ENCODE measurements at places on chromosomes 16 and 17. TPM values are rescaled to one million over a fixed set of nuclear protein-coding genes. Genes with fewer than 3 reads are reported as not detected.

IL21R gene
- 1.2 TPM for polyA plus RNA-seq

GRCh38 chr16:54197758-54198157, 88.8 kb downstream of the IRX3 start:
- no peak for DNase-seq

NPIPB5 gene
- polyA plus RNA-seq: 180 TPM

DNA sequence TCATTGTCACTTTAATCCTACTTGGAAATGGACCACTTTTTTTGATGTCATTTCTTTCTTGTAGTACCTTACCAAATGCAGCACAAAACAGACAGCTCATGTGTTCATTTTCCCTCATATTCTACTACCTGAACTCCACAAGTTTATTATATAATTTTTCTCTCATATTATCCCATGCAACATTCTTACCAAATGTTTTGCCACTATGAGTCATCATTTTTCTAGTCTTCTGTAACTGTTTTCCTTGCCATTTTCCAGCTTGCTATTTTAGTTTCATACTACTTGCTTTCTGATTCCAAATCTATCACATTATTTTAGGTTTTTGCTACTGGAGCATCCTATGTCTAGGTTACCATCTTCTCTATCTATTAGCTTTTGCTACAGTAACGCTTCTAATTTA, 332.7 kb downstream of the ZFHX3 start:
- no peak for DNase-seq

ZG16B gene
- 0.45 TPM for polyA plus RNA-seq

- peak; percentile 18 for DNase-seq
These were observed 24.7 kb upstream of the KRT20 start for GRCh38 chr17:40909755-40910154.

- no peak for DNase-seq
These were observed 743 bp downstream of the ZNF624 start for GRCh38 chr17:16652847-16653366.

DNA sequence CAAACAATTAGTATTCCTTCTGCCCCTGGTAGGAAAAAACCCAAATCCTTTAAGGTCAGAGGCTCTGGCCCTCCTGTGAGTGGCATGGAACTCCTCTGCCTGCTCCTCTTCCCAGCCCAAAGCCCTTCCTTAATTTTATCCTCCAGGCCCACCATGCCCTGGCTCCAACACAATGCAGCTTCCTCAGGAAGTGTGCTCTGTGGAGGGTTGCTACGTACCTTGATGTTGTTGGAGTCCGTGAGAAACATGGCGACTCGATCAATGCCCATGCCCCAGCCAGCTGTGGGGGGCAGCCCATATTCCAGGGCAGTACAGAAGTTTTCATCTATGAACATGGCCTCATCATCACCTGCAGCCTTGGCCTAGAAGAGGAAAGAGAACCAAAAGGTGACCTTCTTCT, 5.3 kb upstream of the ADAT1 start:
- no peak for DNase-seq

CD300H gene
- polyA plus RNA-seq: not detected

GRCh38 chr17:44010966-44011647, 3.7 kb downstream of the TMEM101 start:
- no peak for DNase-seq

DNA sequence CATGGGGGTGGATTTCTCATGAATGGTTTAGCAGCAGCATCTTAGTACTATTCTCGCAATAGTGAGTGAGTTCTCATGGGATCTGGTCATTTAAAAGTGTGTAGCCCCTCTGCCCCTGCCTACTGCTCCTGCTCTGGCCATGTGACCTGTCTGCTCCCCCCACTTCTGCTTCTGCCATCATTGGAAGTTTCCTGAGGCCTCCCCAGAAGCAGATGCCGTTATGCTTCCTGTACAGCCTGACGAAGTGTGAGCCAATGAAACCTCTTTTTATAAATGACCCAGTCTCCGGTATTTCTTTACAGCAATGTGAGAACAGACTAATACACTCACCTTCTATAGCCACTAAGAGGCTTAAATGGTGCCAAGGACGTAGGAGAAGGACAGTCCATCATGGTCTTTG, 51.5 kb downstream of the NOL11 start:
- no peak for DNase-seq

HOXB3 gene
- 99.1 TPM for polyA plus RNA-seq

PITPNM3 gene
- 5.2 TPM for polyA plus RNA-seq

Data from left lung (tissue), 14 donors.